ENCODE measurements at places on chromosomes 5 and 9.
A peak's percentile ranks its signal among the peaks of the same experiment; 100 is the strongest.

DNA sequence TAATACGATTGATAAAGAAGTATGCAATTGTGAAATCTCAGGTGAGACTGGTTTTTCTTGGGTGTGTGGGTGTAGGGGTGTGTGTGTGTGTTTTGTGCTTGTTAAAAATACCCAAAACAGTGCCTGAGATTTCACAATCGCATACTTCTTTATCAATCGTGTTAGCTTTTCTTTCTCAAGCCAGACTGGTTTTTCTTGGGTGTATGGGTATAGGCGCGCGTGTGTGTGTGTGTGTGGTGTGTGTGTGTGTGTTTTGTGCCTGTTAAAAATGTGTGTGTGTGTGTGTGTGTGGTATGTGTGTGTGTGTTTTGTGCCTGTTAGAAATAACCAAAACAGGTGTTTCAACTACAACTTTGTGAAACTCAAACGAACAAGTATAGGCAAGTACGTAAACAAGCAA, 53.7 kb downstream of the CERT1 start:
- DNase-seq = no peak

- DNase-seq = no peak
Measured at GRCh38 chr9:109912082-109912582, 132.1 kb downstream of the PALM2AKAP2 start.

DNA sequence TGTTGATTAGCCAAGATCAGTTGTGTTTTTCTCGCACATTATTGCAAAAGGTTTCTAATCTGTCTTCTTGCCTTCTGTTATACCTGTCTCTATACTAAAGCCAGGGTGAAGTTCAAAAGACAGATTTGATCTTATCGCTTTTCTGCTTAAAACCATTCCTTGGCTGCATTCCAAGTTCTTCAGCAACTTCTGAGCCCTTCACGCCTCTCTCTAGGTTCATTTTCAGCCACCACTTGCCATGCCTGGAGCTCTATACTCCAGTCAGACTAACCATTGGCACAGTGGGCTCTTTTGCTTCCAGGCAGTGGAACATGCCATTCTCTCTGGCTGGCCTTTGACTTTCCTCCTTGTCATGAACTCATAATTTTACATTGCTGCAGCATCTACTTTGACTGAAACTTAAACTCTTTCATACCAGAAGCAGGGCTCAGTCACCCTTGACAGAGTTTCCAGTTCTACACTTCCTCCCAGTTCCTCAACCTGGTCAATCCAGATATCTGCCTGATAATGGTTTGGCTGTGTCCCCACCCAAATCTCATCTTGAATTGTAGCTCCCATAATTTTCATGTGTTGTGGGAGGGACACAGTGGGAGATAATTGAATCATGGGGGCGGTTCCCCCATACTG, 114.4 kb downstream of the SLC12A2 start:
- DNase-seq = no peak

- no peak for DNase-seq
Measured at GRCh38 chr5:35430381-35431162, 187.1 kb upstream of the SPEF2 start.

GRCh38 chr5:75435096-75435495, 76.3 kb downstream of the CERT1 start:
- DNase-seq = no peak

GRCh38 chr5:17257705-17258273, 40.4 kb downstream of the BASP1 start:
- no peak for DNase-seq

DNA sequence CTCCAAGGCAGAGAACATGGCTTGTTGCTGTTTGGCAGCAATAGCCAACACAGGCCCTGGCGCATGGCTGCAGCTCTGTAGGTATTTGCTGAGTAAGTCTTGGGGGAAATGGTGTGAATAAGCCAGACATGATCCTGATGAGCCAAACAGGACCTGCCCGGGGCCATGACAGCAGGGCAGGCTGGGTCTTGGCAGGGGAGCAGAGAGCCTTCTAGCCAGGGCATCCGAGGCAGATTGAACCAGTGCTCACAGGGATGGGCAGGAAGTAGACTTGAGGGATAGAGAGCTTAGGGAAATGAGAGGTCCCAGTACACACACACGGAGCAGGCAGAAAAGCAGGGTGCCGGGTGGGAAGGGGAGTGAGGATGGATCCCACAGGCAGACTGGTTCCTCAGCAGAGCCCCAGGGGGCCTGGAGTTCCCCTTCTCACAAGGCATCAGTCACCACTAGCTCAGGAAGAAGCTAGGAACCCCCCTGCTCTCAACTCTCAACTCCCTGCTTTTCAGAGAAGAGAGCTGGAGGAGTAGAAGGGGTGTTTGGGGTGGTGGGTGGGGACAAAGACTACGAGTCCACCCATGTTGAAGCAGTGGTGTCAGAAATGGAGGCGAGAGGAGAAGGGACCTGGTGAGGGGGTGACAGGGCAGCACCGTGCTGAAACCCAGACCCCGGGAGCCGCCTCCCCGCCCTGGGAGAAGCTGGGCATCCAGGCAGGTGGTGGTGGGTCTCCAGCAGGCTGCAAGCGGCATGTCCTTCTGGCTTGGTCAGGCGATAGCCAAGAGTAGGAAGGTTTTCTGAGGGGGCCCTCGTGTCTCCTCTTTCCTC, 111.1 kb downstream of the RGS3 start:
- DNase-seq = no peak

GRCh38 chr9:117929868-117930267, 225.7 kb downstream of the TLR4 start:
- DNase-seq = peak; percentile 55

GRCh38 chr9:136327304-136327974, at the start of gene GPSM1:
GPSM1 (plus strand) TSS chr9:136327539; CDS start chr9:136327696, 157 bp downstream.
- peak; percentile 19 for DNase-seq

DNA sequence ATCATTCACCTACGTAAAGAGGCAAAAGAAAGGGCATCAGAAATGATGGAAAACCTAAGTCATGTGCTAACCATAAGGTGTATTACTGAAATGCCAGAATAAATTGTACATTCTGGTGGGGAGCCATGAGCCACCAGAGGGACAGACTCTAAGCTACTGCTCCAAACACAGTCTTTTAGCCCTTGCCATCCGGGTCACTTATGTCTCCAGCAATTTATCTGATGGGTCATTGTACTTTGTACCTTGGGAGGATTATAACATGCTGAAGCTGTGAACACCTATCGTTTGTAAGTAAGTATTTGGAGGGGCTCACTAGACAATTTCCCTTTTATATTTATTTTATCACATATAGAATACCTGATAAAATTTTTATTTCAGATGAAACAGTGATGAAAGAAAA, 495.1 kb downstream of the KIF4B start:
- no peak for DNase-seq

GRCh38 chr9:37942621-37943344, 38.9 kb upstream of the SLC25A51 start:
- DNase-seq = no peak

- no peak for DNase-seq
Measured at GRCh38 chr5:181111010-181111409, 20.0 kb downstream of the OR2V1 start.

DNA sequence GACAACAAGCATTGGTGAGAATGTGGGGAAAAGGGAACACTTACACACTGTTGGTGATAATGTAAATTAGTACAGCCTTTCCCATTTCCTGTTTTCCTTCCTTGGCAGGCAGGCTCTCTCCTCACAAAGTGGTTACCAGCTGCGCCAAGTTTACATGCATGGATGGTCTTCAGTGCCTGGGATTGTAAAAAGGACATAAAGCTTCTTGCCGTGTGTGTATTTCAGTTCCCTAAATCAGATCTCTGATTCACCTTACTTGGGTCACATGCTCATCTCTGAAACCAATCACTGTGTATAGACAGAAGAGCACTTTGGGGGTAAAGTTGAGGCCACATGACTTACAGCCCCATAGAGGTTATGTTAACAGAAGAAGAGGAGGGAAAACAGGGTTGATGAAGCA, 92.8 kb downstream of the CAVIN4 start:
- peak; percentile 72 for DNase-seq

GRCh38 chr9:105439428-105439827, 8.4 kb upstream of the FSD1L start:
- DNase-seq = no peak

DNA sequence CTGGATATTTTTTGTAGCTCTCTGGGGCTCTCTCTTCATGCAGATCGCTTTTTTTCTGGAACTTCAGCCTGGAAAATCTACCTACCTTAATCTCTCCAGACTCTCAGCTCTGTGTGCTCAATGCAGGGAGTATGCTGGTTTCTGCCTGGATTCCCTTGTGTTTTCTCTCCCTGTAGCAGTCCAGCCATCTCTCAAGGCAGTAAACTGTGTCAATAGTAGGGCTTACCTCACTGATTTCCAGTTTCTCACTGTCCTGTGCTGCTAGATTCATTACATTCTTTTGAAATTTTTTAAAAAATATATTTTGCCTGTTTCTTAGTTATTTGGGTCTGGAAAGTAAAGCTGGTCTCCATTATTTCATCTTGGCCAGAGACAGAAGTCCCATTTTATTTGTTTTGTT, 951.4 kb downstream of the NR2F1-AS1 start:
- no peak for DNase-seq

DNA sequence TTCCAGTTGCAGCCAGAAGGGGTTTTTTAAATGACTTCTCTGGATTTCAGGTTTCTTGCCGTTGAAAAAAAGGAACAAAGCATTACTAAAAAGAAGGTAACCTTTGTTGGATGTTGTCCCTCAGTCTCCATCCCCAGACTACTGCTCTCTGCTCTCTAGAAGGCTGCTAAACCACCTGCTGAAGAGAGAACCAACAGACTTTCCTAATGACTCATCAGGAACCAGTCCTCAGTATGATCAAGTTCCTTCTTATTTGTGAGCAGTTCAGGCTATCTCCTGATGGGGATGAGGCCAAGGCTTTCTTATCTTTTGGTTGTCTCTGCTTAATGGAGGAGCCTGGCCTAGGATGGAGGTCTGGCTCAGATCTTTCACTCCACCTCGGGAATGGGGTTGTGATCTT, 4.1 kb downstream of the KIF4B start:
- DNase-seq = no peak

- no peak for DNase-seq
Measured at GRCh38 chr5:151757233-151758140, 944 bp downstream of the ATOX1 start.

DNA sequence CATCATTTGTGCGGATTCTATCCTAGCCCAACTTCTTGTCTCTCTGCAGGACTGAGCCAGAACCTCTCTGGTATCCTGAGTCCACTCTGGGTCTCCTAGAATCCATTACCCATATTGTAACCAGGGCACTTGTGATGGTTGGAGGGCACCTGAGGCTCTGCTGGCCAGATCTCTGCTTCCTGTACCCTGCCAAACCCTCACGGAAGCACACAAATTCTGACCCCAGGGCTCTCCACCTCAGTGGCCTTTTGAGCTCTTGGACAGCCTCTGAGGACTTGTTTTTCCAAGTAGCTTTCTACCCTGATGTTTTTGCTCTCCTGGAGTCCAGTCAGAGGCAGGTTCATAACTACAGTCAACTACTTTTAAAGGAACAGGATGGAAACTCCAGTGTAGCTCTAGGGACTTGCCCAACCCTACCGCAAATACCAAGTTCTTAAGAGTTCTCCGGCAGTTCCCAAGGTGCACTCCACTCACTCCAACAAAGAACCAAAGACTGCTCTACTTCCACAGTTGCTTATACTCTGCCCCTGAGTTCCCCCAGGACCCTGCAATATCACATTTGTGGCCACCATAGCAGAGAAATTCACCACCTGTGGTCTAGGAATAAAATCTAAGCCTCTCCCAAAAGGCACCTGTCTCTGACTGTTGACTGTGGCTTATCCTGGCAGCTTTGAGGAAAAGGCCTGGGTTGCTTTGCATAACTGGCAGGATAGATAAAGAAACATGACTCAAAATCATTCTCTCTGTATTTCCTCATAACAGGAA, 9.6 kb downstream of the PIP5K1B start:
- no peak for DNase-seq

- DNase-seq = no peak
Measured at GRCh38 chr5:167614294-167615021, 677.0 kb upstream of the WWC1 start.

DNA sequence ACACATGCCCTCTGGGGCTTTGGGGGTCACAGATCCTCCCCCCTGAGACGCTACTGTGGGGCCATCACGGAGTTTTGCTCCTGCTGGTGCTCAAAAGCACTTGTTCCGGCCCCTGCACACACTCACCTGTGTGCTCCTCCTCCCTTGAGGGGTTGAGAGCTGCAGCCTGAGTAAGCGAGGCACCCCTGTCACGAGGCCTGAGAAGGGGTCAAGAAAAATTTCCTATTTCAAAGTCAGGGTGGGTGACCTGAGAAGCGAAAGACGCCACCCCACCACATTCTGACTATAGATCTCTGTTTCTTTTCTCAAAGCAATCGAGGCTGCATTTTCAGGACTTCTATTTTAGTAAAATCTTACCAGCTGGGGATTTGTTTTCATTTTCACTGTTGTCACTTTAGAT, 138.5 kb downstream of the DCP2 start:
- DNase-seq = no peak

GRCh38 chr5:83443534-83443933, 28.0 kb upstream of the VCAN start:
- no peak for DNase-seq

GRCh38 chr9:69175486-69175885, 1.4 kb downstream of the TJP2 start:
- no peak for DNase-seq

DNA sequence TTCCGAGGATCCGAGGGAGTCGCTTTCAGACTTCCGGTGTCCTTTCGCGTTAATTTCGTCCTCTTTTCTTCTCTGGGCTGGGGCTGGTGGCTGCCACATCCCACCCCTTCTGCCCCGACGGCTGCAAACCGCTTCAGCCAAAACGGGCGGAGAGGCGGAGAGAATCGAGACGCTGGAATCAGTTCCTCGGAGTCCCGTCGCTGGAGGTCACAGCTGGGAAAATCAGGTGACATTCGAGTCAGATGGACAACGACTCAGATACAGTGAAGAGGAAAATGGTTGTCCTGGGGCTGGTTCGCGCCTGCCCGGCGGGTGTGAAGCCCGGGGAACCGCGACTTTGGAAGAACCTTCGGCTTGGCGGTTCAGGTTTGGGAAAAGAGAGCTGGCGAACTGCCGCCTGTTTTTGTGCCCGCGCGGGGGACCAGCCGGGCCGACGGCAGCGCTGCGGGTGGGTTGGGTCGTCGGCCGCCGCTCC, 8.9 kb upstream of the NKX2-5 start:
- DNase-seq = no peak

GRCh38 chr9:91835632-91836031, 114.4 kb downstream of the ROR2 start:
- no peak for DNase-seq

GRCh38 chr9:25939126-25939525, 260.9 kb upstream of the TUSC1 start:
- no peak for DNase-seq

DNA sequence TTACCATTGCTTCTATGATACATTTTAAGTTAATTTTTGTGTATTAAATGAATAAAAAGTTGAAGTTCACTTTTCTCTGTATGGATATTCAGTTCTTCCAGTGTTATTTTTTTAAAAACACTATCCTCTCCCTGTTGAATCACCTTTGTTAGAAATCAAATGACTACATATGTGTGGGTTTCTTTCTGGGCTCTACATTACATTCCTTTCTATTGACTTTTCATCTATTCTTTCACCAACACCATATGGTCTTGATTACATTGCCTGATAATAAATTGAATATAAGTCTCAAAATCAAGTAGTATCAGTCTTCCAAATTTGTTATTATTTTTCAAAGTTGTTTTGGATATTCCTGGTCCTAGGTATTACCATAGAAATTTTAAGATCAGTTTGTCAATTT, 7.3 kb upstream of the RASEF start:
- no peak for DNase-seq

Measured in NCI-H1417 (cell line).